Epithelial cell of umbilical artery (primary cell): ENCODE measurements at places on chromosomes 6 and 20. TPM values are rescaled to one million over a fixed set of nuclear protein-coding genes. Genes with fewer than 3 reads are reported as not detected.

ACTR5 gene
- 11.4 and 13.2 TPM in 2 replicates for total RNA-seq

MMS22L gene
- 14.6 and 24.5 TPM in 2 replicates for total RNA-seq

FILIP1 gene
- total RNA-seq = 12.2 and 16.2 TPM in 2 replicates

NKAPL gene
- 0.30 and 0.32 TPM in 2 replicates for total RNA-seq

KCNK5 gene
- not detected in 2 replicates for total RNA-seq
